GM20000 (cell line): ENCODE measurements at places on chromosomes 1 and 21.

DNA sequence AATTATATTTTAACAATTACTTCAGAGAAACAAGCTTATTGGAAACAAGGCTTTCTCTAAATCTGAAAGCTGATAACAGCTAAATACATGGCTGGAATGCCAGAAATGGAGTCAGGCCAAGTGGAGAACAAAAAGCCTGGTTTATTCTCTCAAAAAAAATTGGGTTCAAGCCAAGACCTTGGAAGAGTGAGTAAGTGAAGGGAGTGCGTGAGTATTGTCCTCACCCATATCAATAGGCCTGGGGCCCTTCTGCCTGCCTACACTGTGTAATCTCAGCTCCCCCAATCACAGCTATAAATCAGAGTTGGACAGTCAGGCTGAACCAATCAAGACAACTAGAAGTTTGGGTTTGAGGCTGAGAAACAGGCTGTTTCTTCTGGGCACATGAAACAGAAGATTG is 7.4 kb downstream of the KYAT3 start:
- no peak for DNase-seq

DNA sequence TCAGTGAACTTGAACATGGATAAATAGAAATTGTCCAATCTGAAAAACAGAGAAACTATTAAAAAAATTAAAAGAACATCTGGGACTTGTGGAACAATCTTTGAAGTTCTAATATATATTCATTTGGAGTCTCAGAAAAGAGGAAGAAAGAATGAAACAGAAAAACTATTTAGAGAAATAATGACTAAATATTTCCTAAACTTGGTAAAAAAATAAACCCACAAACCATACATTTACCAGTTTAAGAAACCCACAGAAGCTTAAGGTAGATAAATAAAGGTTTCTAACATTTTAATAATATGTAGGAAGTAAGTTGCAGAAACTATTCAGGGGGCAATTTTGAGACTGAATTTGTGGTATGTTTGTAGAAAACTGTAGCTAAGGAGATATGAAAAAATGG is 437.8 kb downstream of the PTBP2 start:
- DNase-seq, result peak; percentile 3

DNA sequence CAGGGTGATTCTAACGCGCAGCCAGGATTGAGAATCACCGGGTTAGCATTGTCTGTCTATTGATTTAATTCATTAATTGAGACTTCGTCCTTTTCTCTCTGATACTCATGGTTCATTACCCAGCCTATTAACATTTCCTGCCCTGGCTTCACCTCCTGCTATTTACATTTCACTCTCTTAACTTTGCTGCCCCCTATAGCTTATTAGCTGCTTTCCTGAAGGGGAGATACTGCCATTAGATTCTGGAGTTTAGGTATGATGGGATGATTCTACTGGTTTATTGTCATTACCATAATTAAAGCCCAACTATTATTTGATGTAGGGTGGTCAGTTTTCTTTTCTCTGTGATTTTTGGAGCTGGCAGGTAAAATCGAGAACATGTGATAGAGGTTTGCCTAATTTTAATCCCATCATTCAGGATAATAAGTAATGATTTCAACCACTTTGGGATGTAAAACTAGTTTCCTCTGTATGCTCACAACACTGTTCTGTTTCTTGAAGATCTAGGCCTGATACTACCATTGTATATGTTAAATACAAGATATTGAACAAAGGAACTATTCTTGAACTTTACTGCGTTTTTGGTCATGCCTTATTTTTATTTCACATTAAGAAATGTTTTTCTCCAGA is 6.4 kb downstream of the PPP2R5A start:
- DNase-seq, result peak; percentile 64

DNA sequence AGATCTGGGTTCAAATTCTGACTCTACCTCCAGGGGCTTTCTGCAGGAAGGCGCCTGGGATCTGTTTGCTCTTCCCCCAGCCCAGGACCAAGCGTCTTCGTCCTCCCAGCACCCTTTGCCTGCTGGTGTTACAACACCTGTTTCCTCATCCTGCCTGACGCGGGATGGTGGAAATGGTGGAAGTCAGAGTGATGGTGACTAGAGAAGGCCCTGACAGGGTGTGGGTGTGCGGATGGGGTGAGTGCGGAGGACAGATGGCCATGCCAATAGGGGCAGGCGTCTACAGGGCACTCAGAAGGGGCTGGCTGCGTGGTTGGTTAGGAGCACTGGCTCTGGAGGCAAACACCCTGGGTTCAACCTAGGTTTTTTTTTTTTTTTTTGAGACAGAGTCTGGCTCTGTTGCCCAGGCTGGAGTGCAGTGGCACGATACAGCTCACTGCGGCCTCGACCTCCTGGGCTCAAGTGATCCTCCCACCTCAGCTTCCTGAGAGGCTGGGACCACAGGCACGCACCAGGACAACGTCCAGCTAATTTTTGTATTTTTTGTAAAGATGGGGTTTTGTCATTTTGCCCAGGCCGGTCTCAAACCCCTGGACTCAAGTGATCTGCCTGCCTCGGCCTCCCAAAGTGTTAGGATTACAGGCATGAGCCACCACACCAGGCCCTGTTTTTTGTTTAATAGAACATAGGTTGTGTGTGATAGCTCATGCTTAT is 1.5 kb downstream of the THEMIS2 start:
- no peak for DNase-seq

DNA sequence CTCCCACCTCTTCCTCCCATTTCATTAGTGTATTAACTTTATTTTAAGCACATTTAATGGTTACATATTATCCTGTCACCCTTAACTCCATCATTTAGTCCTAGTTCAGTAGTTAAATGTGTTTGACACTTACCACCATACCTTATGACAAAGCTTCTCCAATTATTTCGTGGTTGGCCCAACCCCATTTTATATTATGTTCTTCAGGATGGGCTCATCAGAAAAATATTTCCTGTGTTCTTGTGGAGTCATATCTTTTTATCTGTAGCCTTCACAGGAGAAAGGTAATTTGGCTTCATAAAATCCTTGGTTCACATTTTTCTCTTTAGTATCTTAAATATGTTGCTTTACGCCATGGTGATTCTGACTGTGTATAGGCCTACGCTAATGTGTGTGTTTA is 142.3 kb upstream of the COL6A1 start:
- no peak for DNase-seq

GRCh38 chr1:233865902-233866301 is 38.6 kb upstream of the SLC35F3 start:
- no peak for DNase-seq

DNA sequence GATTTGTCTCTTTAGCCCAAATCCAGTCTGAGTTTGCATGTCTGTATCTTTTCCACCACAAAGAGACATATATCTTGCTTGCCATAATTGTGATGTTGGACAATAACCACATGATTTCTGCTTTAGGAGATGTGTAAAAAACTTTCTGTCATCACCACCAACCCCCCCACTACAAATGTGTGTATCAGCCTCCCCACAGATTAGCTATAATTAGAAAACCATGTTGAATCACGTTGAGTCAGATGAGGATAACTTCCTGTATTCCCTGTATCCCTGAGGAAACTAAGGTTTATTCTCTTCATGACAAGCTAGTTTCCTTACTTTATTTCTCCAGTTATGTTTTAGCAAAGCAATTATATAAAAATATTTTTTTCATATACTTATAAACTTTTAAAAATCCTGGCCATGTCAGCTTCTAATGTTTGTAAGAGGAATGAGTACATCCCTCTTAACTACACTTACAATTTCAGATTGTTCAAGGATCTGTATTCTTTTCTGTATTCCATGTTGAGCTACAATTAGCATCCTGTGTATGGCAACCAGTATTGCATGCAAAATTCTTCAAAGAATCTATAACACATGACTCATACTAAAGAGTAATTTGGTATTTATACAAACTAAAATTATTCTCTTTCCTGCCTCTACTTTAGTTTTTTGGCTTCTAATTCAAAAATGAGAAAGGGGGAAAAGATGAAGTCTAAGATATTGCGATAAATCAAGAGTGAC is 143.0 kb downstream of the FMN2 start:
- no peak for DNase-seq

- no peak for DNase-seq
Measured at GRCh38 chr21:32765058-32765457, 6.5 kb downstream of the PAXBP1 start.

DNA sequence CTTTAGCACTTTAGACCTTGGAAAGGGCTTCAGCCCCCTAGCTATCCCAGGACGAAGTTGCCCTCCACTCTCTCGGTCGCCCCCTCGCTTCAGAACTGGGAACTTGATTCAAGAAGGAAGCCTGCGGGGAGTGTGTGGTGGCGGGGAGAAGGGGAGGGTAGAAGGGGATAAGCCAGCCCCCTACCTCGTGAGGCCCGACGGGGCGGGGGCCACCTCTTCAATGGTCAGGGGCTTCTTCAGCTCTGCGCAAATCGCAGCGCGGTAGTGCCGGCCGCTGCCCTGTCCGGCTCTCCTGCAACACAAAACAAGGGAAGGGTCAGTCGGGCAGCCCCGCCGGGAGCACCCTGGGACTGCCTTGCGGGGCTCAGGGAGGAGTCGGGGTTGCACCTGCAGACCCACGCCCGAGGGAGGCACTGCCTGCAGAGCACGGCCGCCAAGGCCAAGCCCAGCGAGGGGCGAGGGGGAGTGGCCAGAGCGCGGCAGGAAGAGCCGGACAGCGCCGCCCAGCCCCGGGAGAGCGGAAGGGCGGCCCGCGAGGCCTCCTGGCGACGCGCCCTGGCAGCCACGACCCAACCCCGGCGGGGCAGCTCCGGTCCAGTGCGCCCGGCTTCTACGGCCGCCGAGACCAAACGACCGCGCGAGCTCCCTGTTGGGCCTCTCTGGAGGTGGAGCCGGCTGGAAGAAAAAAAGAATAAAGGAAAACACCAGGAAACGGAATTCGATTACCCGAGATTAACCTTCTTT is 56.2 kb upstream of the RASAL2 start:
- no peak for DNase-seq

GRCh38 chr1:208737161-208737560 is 493.0 kb upstream of the PLXNA2 start:
- DNase-seq, result no peak

DNA sequence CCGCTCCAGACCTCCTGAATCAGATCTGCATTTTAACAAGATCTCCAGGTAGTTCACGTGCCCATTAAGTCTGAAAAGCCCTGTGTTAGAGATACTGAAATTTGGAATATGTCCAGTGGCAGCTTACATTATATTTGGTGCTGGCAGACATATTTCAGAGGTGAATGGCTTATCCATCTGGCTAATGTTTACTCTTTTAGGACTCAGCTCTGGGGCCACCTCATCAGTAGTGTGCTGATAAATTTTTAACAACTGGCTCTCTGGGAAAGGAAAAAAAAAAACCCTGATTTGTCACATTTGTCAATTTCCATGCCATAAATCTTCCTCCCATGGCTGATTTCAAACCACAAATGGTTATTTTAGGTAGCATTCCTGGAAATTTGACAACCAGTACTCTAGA is 25.3 kb upstream of the SYT6 start:
- DNase-seq, result no peak

DNA sequence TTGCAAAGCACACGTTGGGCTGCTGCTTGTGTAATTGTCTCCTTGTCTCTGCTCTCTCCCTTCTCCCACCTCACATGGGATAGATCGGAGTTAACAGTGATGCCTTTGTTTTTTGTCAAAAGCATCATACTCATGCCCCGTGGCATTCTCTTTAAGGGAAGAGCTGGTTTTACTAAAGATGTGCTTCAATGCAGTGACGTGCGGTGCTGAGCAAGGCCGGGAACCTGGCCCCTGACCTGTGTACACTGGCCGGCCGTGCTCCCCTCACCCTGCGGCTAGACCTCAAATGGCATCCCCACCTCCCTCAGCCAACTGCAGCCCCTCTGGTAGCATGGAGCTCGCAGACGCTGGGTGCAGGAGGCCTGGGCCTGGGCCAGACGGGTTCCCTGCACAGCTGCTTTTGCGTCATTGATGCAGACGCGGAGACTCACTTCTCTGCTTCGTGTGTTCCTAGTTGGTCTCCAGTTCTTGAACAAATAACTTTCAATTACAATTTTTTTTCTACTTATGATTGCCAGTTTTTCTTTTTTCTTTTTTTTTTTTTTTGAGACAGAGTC is 19.9 kb downstream of the AGPAT3 start:
- no peak for DNase-seq

GRCh38 chr1:93014168-93014567 is 52.9 kb upstream of the DIPK1A start:
- DNase-seq, result no peak

- DNase-seq, result no peak
Measured at GRCh38 chr1:113860891-113861290, 10.6 kb downstream of the PTPN22 start.

- no peak for DNase-seq
Measured at GRCh38 chr1:97245026-97245425, 523.4 kb downstream of the PTBP2 start.

DNA sequence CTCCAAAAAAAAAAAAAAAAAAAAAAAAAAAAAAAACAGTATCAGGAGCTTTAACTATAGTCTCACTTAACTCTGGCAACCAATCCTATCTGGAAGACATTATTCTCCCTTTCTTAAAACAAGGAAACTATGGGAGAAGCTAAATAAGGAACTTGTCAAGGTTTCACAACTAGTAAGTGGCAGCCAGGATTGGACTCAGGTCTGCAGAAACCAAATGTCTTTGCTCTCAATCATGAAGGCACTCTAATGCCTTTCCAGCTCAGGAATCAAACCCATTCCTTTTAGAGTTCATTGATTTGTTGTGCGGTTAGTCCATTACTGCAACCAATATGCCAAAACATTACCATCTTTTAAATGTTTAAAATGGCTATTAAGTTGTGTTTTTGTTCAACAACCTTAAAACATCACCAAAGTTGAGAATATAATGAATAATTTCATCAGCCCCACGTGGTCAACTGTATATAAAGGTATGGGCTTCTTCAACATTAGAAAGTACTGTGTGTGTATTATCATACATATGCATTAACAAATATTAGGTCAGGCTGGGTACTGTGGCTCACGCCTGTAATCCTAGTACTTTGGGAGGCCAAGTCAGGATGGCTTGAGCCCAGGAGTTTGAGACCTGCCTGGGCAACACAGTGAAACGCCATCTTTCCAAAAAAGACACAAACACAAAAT is 1.5 kb downstream of the EPRS1 start:
- no peak for DNase-seq

DNA sequence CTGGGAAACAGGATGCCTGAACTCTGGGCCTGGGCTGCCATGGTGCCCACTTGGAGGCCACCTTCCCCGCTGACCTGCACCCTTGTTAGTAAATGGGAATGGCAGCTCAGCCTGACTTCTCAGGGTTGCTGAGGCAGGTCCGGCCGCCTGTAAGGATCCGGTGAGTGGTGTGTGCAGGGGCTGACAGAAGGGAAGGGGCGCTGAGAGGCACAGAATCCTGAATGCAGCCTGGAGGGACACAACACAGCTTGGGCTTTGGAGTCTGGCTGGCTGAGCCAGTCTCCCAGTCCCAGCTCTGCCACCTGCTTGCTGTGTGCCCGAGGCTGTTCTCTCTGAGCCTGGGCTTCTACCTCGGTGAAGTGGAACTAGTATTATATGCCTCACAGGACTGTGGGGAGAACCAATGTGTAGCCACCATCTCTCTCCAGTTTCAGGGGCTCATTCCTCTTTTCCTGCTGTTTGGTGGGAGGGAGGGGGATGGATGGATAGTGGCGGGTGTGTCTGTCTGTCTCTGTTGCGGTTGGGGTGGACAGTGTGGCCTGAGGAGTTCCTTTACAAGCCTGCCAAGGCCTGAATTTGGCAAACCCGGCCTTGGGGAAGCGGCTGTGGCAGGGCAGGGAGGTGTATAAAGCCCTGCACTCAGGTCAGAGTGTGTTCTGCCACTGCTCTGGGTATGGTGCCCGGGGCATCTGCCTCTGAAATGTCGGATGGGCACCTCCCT is 18.0 kb downstream of the ADORA1 start:
- DNase-seq, result no peak
